ENCODE measurements at places on chromosomes 7 and 10.

DNA sequence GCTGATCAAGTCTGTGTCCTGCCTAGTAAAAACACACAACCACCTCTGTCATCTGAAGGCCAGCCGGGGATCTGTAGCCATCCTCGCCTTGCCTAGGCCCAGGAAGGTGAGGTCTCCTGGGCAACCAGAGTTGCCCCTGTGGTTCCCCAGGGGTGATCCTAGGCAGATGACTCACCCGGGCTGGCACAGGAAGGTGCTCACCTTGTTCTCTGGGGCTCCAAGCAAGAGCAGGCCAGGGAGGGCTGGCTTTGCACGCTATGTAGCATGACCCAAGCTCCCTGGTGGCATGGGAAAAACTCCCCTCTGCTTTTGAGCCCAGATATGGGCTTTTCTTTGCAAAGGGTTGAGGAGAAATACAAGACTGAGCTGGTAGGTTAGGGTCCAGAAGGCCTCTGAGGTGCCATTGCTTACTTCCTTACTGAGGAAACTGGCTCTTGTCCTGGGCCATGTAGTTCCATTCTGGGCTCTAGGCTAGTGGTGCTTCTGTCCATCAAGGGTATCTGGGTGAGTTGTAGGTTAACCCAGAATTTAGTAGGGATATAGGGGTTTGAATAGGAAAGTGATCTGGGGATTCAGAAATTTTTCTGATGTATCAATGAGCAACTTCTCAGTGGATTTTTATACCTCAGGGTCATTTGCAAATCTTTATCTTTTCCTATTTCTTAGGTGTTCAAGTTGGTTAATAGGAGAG is 112.0 kb downstream of the NT5C2 start:
- H3K36me3 ChIP-seq, result peaks cover 33% of the 10 kb centered on the region
- DNase-seq, result no peak
- no peaks in the 10 kb centered on the region for H3K4me1 ChIP-seq
- H3K4me3 ChIP-seq, result no peak overlapping the region

- H3K4me3 ChIP-seq, result no peak overlapping the region
- H3K4me1 ChIP-seq, result no peaks in the 10 kb centered on the region
- no peak overlapping the region for H3K27ac ChIP-seq
- DNase-seq, result no peak
- no peaks in the 10 kb centered on the region for H3K36me3 ChIP-seq
These were observed 68.2 kb upstream of the AGK start for GRCh38 chr7:141483044-141483443.

- peaks cover 9% of the 10 kb centered on the region for H3K4me1 ChIP-seq
- H3K27ac ChIP-seq, result no peak overlapping the region
- no peak for DNase-seq
- no peaks in the 10 kb centered on the region for H3K27me3 ChIP-seq
- H3K4me3 ChIP-seq, result no peak overlapping the region
These were observed 121.6 kb downstream of the ALOX5 start for GRCh38 chr10:45495438-45496152.

- H3K27me3 ChIP-seq, result no peaks in the 10 kb centered on the region
- no peaks in the 10 kb centered on the region for H3K36me3 ChIP-seq
- no peak for DNase-seq
- H3K4me3 ChIP-seq, result no peak overlapping the region
These were observed 490.0 kb upstream of the PHF14 start for GRCh38 chr7:10483671-10484070.

GRCh38 chr7:49852619-49853462 is 79.4 kb downstream of the VWC2 start:
- no peak overlapping the region for H3K4me3 ChIP-seq
- DNase-seq, result no peak
- H3K27ac ChIP-seq, result no peak overlapping the region
- no peaks in the 10 kb centered on the region for H3K4me1 ChIP-seq
- H3K27me3 ChIP-seq, result no peaks in the 10 kb centered on the region
